ENCODE measurements at places on chromosomes 7 and 10.

GRCh38 chr7:29329686-29330085 lies 135.1 kb downstream of the CHN2 start:
- no peak for DNase-seq

DNA sequence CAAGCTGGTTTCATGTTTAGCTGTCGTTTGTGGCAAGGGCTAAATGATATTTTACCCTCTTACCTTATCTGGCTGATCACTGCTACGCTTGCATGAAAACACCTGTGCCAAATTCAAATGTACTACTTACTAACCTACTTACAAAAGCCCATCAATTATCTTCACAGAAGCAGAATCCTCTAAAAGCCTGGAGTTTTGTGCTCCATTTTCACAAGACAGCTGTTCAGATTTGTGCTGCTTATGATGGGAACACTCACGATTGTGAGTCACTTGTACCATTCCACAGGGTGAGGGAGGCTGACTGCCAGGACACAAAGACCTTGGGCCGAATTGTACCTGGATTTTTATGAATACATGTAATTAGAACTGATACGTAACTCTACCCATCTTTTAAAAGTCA lies 245.0 kb upstream of the NPY start:
- no peak for DNase-seq

GRCh38 chr10:28624351-28624750 lies 53.0 kb upstream of the BAMBI start:
- peak; percentile 24 for DNase-seq

DNA sequence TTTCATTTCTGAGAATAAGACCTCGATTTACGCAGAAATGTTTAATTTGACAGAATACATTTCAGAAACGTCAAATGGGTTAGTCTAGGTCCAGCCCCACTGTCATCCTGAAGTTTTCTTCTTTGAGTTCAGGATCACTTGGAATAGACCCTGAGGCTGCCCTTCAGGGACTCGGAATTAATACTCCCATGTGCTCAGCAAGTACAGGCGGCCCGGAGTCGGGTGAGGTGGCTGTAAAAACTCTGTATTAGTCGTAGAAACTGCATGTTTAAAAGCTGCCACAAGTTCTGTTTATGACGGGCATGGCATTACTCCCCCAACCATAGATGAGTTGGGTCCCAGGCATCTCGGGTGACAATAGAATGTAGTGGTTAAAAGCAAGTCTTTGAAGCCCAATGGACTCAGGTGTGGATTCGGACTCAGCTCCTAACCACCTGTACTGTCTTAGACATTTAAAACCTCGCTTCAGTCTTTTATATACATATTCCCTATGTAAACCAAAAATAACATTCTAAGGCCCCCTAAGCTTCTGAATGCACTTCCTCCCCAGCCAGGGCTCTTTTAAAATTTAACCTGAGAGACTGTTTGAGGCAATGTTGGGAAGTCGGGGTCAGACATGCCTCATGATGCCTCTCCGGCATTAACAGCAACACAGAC lies 216.3 kb downstream of the ADARB2 start:
- no peak for DNase-seq

- DNase-seq, result no peak
Observed at GRCh38 chr10:13769946-13770345, 183.2 kb downstream of the PRPF18 start.

DNA sequence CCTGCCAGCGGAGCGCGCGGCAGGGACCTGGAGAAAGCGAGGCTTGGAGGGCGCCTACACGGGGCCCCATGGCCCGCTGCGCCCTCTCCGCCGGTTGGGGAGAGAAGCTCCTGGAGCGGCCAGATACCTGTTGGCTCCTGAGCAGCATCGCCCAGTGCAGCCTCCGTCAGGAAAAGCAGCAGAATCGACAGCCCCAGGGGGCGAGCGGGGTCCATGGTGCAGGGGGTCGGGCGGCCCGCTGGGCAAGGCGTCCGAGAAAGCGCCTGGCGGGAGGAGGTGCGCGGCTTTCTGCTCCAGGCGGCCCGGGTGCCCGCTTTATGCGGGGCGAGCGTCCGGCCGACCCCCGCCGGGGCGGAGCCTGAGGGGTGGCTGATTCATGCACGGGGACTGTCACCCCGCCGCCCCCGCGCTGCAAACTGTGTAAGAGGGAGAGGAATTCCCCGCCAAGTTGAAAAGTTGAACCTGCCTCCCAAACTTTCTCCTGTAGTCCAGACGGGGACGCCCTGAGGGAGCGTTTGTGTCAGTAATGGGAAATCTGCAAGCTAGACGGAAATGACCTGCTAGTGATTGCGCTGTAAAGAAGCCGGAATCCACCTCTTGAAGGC lies at the start of gene TFPI2:
TSS of gene TFPI2 (minus strand) at position 290 of the 605 bp plus-strand sequence. CDS start at position 215, 75 bp downstream.
- peak; percentile 17 for DNase-seq

DNA sequence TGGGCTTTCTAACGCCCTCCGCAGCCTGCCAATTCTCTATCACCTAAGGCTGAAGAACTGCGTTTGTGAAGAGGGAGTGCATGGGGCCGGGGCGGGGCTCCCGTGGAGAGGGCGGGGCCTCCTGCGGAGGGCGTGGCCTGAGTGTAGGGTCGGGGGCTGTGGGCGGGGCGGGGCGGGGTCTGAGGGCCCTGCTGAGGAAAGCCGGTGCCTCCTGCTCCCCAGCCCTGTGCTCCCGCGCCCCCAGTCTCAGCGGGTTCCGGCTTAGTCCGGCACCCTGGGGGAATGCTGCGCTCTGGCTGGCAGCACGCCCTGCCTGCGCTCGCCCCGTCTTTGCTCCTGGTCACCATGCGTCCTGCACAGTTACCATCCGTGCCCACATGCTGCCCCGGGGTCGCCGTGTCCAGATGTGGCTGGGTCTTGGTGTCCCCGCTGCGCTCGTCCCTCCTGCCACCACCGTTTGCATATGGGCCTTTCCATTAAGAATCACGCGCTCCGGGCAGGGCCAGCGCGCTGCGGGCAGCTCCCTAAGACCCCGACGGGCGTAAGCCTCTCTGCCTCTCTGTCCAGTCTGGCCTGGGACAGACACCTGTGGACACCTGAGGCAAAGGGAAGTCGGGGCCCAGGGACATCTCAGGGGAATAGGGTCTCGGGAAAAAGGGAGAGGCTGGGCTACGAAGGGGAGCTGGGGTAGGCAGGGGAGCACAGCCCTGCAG lies 144.0 kb upstream of the RET start:
- DNase-seq, result no peak

DNA sequence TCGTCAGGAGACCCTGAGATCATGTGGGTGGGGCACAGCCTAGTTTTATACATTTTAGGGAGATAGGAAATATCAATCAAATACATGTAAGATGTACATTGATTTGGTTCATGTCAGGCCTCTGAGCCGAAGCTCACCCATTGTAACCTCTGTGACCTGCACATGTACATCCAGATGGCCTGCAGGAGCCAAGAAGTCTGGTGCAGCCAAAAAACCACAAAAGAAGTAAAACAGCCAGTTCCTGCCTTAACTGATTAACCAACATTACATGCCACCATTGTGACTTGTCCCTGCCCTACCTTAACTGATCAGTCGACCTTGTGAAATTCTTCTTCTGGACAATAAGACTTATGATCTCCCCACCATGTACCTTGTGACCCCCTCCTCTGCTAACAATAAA lies 16.0 kb upstream of the LRRC61 start:
- DNase-seq, result no peak

GRCh38 chr10:10056961-10057360 lies 960.7 kb upstream of the CELF2 start:
- DNase-seq, result no peak

DNA sequence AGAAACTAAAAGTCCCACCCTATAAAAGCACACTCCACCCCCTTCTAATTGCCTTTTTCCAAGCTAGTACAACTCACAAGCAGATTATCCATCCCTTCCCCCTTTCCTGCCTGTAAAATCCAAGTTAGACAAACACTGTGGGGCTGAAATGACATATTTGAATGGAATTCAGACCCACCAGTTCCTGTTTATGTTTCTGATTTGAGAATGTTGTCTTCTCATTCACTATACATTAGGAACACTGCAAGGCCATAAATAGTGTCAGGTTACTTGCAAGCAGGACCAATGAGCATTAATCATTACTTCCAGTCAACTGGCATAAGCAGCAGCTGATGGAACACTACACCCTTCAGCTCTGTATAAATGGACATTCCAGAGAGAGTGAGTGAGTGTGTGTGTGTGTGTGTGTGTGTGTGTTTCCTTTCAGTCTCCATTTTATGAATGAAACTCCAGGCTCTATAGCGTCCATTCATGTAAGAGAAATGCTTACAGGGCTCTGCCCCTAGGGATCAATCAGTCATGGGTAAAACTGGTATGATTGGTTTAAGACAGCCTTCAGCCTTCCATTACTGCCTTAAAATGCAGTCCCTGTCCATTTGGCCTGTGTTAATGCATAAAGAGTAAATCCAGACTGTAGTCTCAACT lies 69.3 kb downstream of the ETV1 start:
- no peak for DNase-seq

DNA sequence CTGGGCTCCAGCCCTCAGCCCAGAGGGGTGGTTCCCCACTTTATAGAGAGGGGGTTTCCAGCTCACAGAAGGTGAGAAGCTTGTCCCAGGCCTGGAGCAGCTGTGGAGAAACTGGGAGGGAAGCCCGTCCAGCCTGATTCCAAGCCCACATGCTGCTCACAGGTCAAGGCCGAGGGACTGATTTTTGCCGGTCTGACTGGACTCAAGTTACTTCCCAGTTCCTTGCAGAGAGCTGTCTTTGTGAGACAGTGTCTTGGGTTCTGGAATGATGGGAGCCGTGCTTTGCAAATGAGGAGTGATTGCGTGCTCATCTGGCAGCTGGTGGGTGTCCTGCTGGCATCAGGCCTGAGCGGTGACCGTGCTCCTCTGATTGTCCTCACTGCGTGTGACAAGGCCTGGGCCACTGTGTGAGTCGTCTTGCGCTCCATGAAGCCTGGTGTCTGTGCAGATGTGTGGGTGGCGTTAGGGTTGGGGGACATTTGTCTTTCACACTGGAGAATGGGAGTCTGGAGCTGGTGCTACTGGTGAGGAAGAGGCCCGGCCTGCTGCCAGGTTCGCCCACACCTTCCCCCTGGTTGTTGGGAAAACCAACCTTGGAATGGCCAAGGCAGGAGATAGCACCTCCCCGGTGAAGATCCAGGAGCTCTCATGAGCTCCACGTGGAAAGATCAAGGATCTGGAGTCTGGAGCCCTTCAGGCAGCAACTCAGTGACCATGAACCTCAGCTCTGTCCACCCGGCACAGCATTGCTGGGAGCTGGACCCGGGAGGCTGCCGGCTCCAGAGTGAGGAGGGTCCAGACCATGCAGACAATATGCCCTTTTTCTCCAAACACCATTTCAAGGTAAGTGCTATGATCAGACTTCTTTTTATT lies 129.6 kb downstream of the SMURF1 start:
- no peak for DNase-seq

DNA sequence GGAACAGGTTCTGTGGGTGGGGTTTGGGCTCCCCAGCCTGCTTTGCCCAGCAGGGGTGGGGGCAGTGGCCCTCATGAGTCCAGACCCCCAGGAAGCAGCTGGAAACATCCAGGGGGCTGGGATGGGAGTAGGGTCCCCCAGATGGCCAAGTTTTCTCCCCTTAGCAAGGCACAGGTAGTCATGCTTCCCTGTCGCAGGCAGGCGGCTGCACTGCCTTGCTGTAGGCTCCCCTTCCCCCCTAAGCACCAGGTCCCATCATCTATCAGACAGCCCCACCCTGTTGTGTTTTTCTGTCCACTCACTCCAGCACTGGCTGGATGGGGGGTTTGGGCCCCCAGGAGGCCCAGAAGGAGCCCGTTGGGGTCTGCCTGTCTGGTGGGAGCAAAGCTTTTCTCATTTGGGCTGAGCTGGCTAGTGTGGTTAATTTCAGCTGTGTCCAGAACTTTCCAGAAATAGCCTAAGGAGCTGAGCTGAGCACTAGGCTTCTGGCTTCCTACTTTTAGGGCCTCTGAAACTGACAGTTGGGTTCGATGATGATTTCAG lies 7.9 kb downstream of the BRI3 start:
- DNase-seq, result no peak

DNA sequence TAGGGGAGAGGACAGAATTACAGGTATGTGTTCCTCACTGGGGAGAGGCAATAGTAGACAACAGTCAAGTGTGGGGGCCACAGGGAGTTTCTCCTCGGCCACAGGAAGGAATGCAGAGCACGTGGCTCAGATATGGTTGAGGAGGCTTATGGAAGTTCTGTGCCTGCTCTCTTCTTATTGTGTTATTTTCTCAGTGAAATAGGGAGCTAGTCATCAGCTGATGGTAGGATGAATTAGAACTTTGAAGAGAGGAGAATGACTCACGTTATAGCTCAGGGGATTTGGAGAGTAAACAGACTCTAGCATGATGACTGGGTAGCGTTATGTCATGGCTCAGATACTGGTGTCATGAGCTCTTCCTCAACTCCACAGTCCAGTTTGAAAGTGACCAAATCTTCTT lies 308.3 kb upstream of the IGFBP3 start:
- no peak for DNase-seq

- no peak for DNase-seq
Observed at GRCh38 chr10:51367694-51368093, 293.4 kb downstream of the PRKG1 start.

DNA sequence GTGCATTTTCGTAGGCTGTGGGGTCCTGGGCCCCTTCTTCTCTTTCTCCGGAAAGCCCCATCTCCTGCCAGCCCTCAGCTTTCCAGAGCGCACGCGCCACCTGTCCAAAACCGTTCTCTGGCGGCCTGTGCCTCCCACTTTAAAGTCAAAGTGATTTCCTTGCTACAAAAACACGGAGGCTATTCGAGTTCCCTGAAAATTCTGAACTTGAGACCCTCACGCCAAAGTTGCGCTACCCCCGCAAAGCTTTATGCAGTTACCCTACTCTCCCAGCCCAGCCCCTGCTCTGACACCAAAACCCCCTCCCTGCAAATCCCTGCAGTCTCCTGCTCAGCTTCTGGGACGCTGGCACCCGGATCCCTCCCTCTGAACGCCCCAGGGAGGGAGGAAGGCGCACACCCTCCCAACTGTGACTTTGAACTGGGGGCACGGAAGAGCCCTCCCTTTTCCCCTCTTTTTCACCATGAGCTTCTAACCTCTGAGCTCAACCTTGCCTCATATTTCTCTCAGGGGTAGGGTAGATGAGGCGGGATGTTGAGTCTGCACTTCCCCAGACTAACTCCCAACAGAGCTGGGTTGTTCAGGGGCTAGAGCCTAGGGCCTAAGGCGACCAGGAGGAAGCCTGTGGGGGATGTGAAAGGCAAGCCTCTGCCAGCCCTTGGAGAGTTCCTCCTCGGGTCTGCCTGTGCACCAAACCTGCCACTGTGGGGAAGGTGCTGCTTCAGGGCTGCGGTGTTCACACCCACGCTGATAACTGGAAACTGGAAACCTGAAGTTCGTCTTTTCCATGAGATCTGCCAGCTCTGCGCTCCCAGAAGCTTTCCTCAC lies 2.7 kb upstream of the PAX4 start:
- DNase-seq, result no peak

DNA sequence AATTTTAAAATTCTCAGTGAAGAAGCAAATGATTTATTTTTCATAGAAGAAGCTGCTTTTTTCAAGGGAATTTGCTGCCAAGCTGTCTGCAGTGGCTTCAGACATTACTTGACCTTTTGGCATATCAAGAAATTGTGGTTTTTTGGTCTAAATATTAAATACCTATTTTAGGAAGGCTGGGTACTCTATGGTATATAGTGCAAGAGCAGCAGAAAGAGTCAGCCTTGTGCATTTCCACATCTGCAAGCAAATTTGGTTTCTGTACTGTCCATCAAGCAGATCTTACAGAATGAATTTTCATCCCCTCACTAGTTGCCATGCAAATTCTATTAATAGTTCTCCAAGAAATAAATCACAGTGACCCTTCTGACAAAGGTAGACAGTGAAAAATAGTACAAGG lies 222.0 kb downstream of the BICC1 start:
- DNase-seq, result no peak

- no peak for DNase-seq
Observed at GRCh38 chr7:92626281-92626809, 36.2 kb upstream of the FAM133B start.
